ENCODE measurements at places on chromosomes 6 and 20. TPM values are rescaled to one million over a fixed set of nuclear protein-coding genes. Genes with fewer than 3 reads are reported as not detected.

Gene GSTA2
- not detected for total RNA-seq

- no peak for DNase-seq
These were observed 35.2 kb upstream of the EPHA7 start for GRCh38 chr6:93454533-93454932.

DNA sequence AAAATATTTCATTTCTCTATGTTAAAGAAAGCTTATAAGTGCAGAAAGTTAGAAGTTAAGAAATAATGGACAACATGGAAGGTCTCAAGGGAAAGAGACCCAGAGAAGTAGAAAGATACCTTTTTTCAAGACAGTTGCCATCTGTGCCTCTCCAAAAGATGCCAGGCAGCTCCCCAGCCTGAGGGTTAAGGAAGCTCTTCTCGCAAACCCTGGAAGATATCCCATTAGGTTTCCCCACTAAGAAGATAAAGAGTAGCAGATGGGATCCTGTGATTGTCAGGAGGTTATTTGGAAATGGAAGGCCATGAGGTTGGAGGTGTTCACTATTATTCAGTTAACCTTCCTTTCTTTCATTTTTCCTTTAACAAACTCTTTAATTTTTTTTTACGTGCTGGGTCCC lies 110.1 kb upstream of the SIM1 start:
- no peak for DNase-seq

DNA sequence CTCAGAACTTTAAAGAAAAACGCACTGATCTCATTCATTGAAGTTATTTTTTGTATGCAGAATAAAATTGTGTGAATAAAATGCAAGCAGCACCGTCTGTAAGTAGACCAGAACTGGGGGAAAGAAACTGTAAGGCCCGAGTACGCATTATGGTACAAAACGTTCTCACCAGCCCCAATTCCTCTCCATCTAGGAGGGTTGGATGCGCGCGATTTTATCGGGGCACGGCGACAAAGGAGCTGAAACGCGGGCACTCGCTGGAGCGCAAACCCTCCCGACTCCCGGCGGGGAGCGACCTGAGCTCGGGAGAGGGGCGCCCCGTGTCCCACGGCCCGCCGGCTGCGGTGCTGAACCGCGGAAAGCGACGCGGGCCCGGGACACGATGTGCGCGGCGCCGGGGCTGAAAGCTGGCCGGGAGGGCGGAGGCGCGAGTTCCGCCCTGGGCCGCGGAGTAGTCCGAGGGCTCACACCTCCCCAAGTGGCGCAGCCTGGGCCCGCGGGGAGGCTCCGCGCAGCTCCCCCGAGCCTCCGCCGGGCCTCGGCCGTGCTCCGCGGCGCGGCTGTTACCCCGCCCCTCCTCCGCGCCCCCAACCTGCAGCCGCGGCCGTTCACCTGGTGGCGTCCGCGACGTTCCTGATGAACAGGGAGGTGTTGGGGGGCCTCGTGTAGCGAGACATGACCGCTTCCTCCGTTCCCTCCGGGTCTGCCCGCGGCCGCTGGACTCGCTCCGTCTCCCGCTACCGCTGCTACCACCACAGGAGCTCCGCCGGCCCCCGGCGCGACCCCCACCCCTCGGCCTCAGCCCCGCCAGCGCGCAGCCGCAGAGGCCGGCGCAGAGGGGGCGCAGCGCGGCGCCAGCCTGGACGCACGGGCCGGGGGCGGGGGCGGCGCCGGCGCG lies at the start of gene SRSF12:
TSS of gene SRSF12 (minus strand) at position 861 of the 898 bp plus-strand sequence. CDS start at position 677, 184 bp downstream.
- DNase-seq: no peak

- DNase-seq: no peak
These were observed 224.3 kb downstream of the UBE3D start for GRCh38 chr6:82841309-82841708.

DNA sequence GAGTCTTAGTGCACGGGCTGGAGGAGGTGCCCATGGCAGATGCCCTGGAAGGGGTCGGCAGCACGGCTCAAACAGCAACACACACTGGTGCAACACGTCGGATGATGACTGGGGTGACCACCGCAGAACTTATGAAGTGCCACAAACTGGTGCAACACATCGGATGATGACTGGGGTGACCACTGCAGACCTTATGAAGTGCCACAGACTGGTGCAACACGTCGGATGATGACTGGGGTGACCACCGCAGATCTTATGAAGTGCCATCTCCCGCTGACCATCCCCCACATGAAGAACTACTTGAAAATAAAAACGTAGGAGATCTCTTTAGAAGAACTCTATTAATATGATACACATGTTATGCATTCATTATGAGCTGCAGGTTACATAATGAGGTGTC lies 218.3 kb downstream of the TBXT start:
- no peak for DNase-seq

GRCh38 chr6:44972709-44973108 lies 355.4 kb upstream of the RUNX2 start:
- no peak for DNase-seq

GRCh38 chr20:48295445-48295903 lies 510.2 kb upstream of the SULF2 start:
- peak; percentile 97 for DNase-seq
